ENCODE measurements at places on chromosomes 1 and 21.

GRCh38 chr21:22342889-22343288 lies 1344.7 kb downstream of the NCAM2 start:
- DNase-seq, result no peak

- no peak for DNase-seq
Measured at GRCh38 chr1:205593967-205594366, 37.8 kb downstream of the ELK4 start.

DNA sequence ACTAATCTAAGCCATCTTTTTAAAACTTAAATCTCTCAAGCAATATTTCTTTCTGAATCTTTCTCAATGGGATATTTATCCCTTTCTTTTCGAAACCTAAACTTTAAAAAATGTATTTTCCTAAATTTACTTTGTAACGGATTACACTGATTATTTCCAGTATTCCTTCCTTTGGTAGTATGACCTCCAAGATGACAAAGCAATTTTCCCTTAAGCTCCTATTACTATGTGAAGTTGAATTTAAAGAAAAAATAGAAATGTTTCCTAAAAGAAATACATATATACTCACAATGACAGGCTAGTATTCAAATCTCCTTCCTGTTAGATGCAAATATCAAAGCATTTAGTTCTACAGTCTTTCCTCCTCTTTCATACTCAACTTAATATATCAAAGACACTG lies 15.8 kb downstream of the SCAF4 start:
- no peak for DNase-seq

- DNase-seq, result no peak
Measured at GRCh38 chr21:17859661-17860060, 40.5 kb upstream of the C21orf91 start.

- no peak for DNase-seq
Measured at GRCh38 chr1:168875831-168876230, 146.8 kb upstream of the DPT start.

GRCh38 chr1:15703562-15703961 lies 19.4 kb downstream of the PLEKHM2 start:
- peak; percentile 92 for DNase-seq
